Substantia nigra (tissue), 51 donors: ENCODE measurements at places on chromosomes 5 and 9.

GRCh38 chr9:28922891-28923290, 1349.6 kb upstream of the C9orf72 start:
- DNase-seq, result no peak

DNA sequence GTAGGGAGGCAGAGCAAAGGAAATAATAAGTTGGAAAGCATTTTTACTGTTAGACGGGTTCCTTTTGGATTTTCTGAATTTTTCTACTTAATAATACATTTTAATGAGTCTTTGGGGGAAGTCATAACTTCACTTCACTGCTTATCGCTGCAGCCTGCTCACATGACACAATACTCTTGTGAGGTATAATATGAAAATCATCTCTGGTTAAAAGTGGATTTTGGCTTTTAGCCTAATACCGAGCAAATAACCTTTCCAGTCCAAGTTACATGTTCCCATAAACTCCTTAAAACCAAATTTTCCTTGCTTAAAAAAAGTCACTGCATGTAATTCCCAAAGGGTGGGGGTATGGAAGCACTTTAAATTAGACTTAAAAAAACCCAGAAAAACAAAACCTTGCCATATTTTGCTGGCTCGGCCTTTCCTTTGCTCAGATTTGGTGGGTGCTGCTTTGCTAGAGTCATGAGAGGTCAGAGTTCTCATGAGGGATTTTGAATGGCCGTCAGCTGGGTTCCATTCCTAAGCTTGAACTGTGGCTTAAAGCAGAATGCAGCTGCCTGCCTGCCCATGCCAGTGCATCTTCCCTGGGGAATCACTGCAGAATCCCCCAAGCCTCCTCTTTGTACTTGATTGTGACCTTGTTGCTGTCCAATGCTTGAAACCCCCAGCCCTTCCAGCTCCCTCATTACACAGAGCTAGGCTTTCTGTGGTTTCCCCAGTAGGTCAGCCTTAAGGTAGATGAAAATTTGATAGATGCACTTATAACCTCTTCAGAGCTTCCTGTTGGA, 331.8 kb downstream of the KDM4C start:
- DNase-seq, result no peak

DNA sequence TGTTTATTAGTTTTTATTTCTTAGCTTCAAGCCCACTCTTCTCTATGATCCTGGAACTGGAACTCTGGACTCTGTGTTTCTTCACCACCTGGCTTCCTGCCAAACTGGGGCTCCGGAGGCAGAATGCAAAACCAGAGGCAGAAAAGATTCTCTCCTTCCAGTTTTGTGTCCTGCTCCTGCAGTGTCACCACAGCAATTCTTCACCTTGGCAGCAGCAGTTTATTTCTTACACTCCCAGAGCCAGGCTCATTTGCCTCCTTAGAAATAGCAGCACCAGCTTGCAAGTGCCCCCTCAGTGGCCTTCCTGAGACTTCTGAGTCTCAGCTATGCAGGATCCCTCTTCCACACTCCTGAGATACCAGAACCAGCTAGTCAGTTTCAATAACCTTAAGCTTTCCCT, 26.7 kb upstream of the CAMK4 start:
- peak; percentile 17 for DNase-seq

DNA sequence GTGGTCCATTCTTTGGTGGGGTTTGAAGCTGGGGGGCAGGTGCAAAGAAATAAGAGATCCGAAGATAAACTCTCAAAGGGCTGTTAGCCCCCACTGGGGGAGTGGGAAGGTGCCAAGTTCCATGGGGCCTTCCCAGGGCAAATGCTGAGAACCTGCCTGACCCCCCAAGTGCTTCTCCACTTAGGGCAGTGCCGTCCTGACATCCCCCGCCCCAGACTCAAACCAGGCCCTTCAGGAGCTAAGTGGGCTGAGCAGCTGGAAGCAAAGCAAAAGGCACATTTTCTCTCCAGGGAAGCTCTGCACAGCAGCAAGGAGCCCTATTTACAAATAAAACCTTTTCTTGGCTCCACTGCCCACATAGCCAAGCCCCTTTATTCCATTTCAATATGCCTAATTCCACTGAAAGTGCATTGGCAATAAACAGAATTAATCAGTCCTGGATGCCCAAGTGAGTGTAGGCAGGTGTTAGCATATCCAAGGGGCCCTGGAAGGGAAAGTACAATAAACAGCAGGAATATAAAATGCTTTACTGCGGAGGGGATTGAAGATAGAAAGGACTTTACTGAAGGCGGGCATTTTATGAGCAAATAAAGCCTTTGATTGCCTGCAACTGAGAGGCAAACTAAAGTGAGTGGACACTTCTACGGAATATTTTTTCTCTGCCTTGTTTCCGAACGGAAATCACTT, 44.6 kb downstream of the WHRN start:
- no peak for DNase-seq

- DNase-seq, result peak; percentile 47
Observed at GRCh38 chr9:114240647-114241558, 82.0 kb upstream of the ORM1 start.

GRCh38 chr5:135851186-135851914, 16.9 kb downstream of the SLC25A48 start:
- no peak for DNase-seq

GRCh38 chr9:114155263-114155994, at the start of gene COL27A1:
Gene COL27A1, plus strand, starts transcription at chr9:114155537. Its CDS starts 414 bp downstream, at chr9:114155951.
- peak; percentile 65 for DNase-seq

DNA sequence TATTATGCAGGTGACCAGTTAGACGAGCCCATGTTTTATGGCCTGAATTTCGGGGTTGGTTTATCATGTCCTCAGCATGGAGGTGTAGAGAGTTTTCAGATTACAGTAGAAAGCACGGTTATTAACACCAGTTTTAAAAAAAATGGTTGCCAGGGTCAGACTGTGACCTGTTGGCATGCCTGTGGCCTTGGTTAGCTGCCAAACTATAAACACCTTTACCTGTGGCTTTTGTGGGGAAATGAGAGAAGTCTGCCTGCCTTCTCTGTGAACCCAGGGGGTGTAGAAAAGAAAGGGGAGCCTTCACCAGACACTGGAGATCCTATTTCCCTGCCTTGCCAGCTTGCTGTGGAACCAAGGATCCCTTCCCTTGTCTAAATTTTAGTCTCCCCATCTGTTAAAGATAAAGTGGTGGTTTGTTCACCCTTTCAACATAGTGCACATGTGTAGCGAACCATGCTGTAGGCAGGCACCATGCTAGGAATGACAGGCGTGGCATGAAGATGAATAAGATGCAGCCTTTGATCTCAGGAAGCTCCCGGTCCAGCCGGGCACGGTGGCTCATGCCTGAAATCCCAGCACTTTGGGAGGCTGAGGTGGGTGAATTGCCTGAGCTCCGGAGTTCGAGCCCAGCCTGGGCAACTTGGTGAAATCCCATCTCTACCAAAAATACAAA, 6.1 kb upstream of the PHF19 start:
- no peak for DNase-seq

GRCh38 chr9:20312732-20313131, 309.6 kb downstream of the MLLT3 start:
- DNase-seq, result no peak

- no peak for DNase-seq
Observed at GRCh38 chr5:1725641-1726468, 73.8 kb downstream of the MRPL36 start.

GRCh38 chr5:58498340-58498942, 7.2 kb downstream of the GAPT start:
- DNase-seq, result no peak

- no peak for DNase-seq
Observed at GRCh38 chr9:120383999-120384924, 195.7 kb downstream of the CDK5RAP2 start.

- DNase-seq, result no peak
Observed at GRCh38 chr5:378301-378891, 56.9 kb downstream of the AHRR start.

DNA sequence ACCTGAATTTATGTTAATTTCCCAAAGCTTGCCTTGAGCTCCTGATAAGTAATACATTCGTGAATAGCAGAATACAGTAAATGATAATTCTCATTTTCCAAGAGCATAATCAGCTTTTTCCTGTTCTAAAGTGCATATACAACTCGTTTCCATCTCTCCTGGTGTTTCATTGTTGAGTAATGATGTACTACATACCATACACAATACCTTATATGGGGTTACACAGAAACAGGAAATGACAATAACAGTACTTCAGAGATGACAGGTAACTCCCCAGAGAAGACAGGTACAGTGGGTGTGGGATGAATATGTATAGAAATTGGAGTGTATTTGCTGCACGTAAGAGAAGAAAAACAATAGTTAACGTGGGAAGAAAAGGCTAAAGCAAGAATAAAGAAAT, 287.1 kb downstream of the TENT4A start:
- no peak for DNase-seq

DNA sequence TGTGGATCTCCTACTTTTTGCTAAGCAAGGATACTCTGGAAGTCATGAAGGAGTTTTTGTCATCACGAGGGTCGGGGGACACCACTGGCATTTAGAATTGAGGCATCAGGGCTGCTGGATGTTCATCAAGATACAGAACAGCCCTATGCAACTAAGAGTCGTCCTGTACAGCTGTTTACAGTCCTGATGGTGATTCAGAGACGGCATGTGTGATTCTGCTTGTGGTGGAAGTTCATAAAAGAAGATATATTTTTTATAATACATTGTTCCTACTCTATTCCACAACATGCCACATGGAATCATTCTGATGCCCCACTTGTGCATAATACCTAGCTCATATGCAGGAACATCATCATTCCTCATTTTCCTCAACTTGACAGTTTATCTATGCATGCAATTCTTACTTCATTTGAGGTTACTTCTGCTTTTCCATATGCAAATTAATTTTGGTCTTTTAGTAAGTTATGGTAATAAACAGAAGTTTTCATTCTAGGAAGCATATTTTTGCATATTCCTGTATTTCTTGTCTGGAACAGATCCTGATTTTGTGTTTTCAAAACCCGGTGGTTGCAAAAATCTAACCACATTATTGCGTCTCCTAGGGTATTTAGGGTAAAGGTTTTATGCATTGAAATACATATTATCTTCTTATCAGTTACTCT, 155.2 kb downstream of the ARHGEF28 start:
- no peak for DNase-seq

DNA sequence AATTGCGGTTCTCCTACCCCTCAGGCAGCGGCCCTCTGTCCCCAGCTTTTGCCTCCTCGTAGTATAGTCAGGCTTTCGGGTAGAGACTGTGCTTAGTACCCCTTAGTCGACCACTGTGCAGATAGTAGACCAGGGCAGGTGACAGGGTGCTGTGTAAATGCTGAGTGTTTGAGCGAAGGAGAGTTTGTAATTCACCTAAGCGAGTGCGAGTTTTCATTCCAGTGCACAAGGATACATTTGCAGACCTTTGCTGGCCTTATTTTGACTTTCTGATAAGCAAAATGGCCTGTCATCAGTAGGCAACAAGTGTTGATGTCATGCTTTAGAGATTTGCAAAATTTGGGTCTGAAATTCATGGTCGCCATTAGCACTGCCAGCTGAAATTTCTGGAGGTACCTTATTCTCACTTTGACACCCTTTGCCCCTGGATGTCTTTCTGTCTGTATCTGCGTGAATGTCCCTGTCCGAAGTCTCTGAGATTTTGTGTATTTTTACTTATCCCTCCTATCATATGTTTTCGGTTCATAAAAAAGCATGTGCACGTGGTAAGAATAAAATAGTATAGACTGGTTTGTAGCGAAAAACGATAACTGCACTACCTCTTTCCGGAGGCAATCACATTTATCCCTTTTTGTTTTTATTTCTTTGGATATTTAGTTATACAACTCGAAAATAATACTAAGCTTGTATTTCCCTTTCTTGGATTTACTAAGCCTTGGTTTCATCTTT, 1.9 kb downstream of the LMNB1 start:
- no peak for DNase-seq

DNA sequence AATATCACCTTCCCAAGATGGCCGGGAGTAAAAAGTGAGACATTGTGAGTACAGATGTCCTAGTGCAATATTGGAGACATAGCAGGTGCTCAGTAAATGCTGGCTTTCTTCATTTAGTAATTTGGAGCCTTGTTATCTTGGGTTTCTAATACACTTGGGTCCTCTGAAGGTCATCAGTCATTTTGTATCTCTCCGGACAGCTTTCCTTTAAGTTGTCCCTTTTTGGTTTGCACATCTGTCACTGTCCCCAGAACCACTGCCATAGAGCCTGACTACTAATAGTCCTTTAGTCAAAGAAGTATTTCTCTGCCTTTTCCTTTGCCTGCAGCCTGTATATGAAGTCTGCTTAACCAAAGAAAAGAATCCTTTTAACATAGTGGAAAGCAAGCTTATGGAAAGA, 7.8 kb upstream of the ANGPTL2 start:
- DNase-seq, result no peak

- DNase-seq, result no peak
Observed at GRCh38 chr9:122498883-122499288, 11.7 kb upstream of the OR1J2 start.

DNA sequence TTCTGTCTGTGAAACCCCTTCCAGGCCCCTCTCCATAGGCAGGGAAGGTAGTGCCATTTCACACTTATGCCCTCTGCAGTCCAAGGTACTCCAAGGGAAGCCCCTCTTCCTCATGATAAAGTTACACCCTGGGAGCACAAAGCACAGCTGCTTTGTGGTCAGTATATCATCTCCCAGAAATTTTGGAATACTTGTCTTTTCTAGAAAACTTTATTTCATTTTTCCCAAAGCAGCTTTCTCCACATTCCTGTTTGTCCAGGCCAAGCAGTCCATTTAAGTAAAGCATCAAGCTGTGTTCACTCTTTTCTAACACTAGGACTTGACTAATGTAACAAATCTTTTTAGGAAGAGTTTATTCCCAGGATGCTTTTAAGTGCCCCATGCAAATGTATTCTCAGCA, 371.8 kb upstream of the RGMB start:
- no peak for DNase-seq

- no peak for DNase-seq
Observed at GRCh38 chr5:166245556-166245955, 2045.9 kb upstream of the WWC1 start.

DNA sequence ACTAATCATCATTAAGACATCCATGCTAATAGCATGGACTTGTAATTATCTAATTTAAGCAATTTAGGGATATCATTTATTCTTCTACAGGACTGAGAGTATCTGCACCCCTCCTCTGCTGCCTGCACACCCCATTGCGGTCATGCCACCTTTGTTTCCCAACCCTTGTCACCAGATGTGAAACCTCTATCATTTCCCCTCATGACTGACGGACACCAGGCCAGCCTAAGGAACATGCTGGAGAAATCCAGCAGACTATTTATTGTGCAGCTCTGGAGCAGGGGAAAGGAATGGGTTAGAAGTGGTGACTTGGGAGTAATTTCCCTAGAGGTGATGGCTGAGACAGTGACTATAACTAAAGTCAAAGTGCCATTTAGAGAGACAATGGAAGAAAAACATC, 40.7 kb downstream of the UGCG start:
- DNase-seq, result no peak

DNA sequence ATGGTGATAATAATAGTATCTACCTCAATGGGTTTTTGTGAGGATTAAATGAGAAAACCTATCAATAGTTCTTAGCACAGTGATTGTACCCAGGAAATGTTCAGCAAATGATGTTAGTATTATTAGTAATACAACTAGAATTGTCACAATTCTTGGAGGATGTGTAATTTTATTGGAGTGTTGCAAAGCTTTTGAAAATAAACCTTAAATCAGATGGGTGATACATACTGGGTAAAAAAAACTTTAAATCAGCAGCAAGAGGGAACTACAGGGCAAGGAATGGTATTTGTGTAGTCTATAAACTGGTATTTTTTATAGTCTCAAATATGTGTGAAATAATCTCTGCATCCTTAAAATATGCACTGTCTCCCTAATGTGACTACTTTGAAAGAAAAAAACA, 371.6 kb downstream of the PIK3R1 start:
- DNase-seq, result no peak
